Stimulated activated CD4-positive, alpha-beta T cell treated with anti-CD3 and anti-CD28 coated beads, Interleukin-15, amount 100 ng/mL, for 1 hour (primary cell): ENCODE measurements at places on chromosomes 16 and 17.

- no peak for DNase-seq
Measured at GRCh38 chr17:4176808-4177472, 33.9 kb downstream of the CYB5D2 start.

DNA sequence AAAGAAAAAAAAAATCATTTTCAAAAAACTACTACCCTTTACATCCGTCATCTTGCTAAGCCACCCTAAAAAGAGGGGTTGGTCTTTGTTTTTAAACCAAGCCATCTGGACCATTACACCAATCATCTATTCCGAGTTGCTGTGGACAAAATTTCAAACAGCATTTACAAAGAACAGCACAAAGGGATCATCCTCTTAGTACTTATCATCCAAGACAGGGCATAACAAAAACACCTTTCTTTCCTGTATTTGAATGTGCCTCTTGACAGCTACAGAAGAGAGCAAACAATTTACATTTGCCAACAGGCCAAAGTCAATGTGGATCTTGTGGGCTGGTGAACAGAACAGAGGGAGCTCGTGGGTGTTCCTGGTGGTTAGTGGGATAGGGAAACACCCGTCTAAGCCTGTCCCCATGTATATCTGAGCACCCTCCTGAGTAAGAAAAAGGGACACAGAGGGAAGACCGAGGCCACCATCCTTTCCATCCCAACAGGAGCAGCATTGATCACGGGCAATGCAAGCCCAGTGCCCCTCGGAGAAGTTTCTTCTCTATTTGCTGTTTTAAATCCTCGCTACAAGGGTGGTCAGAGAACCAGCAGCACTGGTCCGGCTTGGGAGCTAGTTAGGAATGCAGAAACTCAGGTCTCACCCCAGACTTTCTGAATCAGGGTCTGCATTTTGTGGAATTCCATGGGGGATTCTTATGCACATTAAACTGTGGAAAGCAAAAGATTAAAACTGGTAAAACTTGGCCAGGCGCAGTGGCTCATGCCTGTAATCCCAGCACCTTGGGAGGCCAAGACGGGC is 1.9 kb downstream of the SLC39A11 start:
- no peak for DNase-seq

DNA sequence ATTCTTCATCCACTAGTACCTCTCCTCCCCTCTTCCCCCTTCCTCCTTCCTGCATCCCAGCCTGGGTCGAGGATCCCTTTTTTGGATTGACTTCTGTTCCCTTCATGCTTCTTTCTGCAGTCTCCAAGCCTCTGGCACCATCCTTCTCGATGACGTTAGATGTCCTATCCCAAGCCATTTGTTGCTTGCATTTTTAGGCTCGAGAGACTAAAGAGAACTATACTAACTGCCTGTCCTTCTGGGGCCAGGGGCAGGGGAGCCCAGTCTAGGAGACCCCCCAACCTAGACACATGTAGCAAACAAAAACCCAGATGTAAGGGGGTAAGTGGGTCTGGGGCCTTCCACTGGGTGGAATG is 23.9 kb downstream of the UNK start:
- DNase-seq, result no peak

DNA sequence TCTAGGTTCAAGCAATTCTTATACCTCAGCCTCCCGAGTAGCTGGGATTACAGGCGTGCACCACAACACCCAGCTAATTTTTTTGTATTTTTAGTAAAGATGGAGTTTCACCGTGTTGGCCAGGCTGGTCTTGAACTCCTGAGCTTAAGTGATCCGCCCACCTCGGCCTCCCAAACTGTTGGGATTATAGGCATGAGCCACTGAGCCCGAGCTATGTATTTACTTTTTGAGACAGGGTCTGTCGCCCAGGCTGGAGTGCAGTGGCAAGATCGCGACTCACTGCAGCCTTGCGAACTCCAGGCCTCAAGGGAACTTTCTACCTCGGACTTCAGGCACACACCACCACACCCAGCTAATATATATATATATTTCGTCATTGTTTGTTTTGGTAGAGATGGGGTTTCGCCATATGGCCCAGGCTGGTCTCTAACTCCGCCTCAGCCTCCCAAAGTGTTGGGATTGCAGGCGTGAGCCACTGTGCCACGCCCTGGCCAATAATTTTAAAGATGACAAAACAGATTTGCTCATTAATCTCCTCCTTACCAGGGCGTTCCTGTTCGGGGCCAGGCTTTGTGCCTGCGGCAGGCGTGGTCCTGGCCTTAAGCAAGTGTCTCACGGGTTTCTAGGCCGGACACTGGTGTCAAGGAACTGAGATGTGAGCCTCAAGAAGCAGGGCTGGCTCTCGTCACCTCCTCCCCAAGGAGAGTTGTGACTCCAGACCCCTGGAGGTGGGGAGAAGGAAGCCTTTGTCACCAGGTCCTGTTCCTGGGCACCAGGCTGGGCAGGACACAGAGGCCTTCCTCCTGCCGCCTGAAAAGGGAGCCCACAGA is 4.3 kb upstream of the NPW start:
- no peak for DNase-seq

GRCh38 chr16:4323845-4324488 is 8.1 kb downstream of the GLIS2 start:
- DNase-seq, result no peak

DNA sequence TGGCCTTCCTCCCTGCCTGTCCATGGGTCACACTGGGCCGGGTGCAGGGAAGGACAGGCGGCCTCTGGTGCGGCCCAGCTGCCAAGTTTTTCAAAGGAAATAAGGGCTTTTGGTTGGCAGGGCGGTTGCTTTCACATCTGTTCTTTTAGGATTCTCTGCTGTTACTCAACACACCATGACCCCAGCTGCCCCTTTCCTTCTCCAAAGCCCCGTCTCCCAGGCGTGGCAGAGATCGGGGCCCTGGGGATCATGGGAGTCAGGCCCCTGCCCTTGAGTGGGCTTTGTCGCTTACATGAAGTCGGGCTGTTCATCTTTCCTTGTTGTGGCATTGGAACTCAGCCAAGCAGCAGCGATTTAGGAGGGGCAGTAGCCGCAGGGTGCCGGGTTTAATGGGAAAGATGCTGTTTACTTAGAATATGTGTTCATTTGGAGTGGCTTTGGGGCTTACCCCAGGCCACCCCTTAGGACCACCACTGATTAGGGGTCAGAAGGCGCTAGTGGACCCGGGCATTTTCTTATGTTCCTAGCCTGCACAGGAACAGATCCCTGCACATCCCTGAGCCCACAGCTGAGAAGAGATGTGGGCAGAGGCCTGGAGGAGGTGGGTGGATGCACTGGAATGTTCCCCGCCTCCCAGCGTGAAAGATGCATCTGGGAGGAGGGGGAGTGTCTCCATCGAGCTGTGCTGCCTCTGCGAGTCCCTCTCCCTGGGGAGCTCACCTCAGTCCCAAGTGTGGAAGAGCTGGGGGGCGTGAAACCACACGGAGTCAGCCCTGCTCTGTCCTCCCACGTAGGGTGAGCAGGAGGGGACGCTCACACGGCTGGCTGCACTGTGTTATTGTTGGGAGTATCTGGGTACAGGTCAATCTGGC is 6.8 kb upstream of the ADCY7 start:
- no peak for DNase-seq

- no peak for DNase-seq
Measured at GRCh38 chr16:16191493-16192167, 31.7 kb downstream of the ABCC6 start.

- DNase-seq, result no peak
Measured at GRCh38 chr17:2700030-2700490, 11.5 kb downstream of the CLUH start.

GRCh38 chr16:83989300-83989699 is 21.3 kb downstream of the NECAB2 start:
- no peak for DNase-seq
